ENCODE measurements at places on chromosomes 11 and 22.
A peak's percentile ranks its signal among the peaks of the same experiment; 100 is the strongest.

- DNase-seq = peak; percentile 35
Measured at GRCh38 chr11:93652161-93652597, 9.3 kb upstream of the CEP295 start.

DNA sequence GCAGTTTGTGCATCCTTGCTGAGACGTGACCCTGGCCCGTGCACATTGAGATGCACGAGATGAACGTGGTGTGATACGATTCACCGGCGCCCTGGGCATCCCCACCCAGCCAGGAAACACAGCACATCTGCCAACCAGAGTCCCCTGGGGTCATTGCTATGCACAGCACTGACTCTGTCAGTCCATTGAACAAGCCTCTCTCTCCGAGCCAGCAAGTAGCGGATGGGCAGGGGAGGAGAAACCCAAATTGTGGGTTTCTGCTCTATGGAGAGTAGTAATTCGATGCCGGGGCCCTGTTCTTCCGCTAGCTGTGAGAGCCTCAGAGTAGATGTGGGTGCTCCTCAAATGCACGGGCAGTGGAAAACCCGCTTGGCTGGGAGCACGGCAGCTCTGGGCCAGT, 85.1 kb downstream of the ARHGAP8 start:
- no peak for DNase-seq

GRCh38 chr11:94091091-94091490, 37.5 kb upstream of the PANX1 start:
- no peak for DNase-seq

DNA sequence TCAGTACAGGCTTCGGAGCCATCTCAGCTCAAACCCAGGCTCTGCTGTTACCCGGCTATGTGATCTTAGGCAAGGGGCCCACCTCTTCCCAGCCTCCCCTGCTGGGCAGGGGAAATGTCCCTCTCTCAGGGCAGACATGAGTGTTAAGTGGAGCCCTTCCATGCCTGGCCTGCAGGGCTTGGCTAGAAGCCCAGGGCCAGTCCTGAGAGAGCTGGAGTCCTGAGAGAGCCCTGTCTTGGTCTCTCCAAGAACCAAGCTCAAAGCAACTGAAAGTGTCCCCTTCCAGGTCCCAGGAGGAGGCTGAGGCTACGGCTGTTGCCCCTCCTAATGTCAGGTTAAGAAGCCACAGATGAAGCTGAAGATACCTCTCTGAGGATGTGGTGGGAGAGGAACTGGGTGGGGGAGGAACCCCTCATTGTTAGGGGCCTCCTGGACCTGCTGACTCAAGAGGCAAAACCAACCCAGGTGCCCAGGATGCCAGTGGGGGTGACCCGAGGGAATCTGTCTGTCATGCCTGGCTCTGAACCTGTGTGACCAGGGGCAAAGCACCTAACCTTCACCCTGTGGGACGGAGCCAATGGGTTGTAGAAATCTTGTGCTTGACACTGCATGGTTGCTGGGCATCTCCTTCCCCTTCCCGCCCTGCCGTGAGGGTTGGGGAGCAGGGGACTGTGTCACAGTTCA, 4.2 kb downstream of the ZP1 start:
- DNase-seq = no peak

Data from central memory CD4-positive, alpha-beta T cell (primary cell).